ENCODE measurements at places on chromosomes 11 and 22.

DNA sequence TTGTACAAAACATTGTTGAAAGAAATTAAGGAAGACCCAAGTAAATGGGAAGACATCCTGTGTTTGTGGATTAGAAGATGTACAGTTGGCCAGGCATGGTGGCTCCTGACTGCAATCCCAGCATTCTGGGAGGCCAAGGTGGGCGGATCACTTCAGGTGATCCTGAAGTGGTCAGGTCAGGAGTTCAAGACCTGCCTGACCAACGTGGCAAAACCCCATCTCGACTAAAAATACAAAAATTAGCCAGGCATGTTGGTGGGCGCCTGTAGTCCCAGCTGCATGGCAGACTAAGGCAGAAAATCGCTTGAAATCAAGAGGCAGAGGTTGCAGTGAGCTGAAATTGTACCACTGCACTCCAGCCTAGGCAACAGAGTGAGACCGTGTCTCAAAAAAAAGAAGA lies 62.0 kb upstream of the SEPTIN5 start:
- no peak for DNase-seq

- DNase-seq: no peak
Observed at GRCh38 chr22:42180349-42180842, 49.8 kb upstream of the CYP2D6 start.

DNA sequence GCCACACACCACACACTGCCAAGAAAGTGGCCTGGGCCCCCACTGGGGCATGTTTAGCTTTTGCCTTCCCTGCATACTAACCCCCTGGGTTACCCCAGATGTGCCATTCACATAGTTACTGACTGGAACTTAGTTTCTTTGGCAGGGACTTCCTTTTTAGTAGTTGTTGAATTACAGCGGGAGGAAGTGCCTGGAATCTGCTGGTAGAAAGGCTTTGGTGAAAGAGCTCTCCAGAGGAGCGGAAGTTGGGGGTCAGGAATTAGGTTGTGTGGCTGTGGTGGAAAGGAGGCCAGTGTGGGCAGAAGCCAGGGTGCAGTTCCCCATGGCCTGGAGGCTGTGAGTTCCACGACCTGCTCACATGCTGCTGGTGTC lies 69.0 kb downstream of the MED15 start:
- DNase-seq: no peak

DNA sequence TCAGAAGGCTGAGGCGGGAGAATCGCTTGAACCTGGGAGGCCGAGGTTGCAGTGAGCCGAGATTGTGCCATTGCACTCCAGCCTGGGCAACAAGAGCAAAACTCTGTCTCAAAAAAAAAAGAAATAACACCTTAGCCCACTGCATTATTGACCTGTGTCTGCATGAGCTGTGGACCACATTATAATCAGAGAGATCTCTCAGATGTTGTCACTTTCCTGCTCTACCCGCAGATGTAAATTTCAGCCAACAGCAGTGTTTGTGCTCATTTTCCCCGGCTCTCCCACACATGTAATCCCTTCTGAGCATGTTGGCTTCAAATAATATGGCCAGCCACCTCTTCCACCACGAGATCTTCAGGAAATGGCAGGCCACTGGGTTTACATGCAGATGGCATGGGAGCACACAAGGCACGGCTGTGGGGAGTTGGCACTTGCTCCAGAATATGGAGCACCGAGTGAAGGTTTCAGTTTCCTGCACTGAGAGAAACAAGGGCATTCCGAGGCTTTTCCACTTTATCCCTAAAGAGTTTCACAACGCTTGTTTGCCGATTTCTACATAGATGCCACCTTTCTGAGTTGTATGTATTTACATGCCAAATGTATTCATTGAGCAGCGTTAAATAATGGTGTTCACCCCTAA lies 19.7 kb downstream of the CDPF1 start:
- no peak for DNase-seq

DNA sequence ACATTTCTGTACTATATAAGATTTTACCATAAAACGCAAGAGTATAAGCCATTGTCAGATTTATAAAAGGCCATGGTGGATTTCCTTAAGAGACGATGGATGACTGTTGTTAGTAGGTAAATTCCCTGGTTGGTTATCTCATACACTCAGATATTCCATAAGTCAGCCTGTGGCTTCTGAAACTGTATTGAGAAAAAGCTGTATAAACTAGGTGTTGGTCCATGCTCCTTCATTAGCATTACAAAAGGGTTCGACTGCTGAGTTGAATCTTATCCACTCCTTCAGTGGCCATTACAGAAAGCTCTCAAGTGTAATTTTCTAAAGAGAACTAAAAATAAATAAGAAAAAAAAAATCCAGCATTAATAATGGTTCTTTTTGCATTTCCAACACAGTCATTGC lies 5.3 kb downstream of the GRAP2 start:
- no peak for DNase-seq

DNA sequence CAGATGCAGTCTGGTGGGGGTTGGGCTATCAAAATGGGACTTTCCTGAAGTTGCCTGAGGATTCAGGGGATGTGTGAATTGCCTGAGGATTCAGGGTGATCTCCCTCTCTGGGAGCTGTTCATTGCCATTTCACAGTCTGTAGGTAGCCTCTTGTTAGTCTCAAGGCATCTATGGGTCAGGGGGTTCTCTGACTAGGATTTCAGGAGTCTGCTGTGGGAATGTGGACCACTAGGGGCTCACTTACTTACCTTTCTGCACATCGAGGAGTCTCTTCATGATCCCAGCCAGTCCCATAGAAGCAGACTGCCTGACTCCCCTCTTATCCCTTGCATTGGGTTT lies 54.0 kb downstream of the KCNQ1OT1 start:
- DNase-seq: no peak

- no peak for DNase-seq
Observed at GRCh38 chr11:23423104-23423503, 562.8 kb upstream of the CCDC179 start.

DNA sequence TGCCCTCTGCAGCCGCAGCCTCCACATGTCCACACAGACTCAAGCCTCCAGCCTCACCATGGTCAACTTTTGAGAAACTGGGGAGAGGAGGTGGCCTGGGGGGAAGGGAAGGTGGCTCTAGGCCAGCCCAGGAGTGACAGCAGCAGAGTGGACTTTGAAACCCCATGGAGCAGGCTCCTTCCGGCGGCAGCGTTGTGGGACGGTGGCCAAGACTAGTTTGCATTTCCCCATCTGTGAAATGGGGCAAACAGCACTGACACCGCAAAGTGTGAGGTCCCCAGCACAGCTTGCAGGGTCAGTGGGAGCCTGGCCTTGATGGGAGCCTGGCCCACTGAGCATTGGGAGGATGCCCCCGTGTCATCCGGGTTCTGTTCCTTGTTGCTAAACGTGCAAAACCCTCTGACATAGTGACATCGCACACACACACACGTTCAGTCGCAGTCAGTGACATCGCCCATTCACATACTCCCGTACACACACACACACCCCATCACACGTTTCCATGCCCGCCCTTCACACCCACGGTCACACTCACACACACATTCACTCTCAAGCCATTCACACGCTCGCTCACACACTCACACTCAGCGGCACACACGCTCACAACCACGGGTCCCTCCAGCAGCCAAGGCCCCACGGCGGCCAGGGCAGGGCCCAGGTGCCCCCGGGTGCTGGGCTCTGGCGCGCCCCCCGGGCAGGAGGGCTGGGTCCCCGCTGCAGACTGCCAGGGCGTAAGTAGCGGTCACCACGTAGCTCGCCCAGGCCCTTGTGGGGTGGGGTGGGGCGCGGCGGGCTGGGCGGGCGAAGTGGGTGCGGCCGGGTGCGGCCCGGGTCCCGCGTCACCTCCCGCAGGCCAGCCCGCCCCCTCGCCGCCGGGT lies 585 bp downstream of the CYB5R3 start:
- DNase-seq: no peak

DNA sequence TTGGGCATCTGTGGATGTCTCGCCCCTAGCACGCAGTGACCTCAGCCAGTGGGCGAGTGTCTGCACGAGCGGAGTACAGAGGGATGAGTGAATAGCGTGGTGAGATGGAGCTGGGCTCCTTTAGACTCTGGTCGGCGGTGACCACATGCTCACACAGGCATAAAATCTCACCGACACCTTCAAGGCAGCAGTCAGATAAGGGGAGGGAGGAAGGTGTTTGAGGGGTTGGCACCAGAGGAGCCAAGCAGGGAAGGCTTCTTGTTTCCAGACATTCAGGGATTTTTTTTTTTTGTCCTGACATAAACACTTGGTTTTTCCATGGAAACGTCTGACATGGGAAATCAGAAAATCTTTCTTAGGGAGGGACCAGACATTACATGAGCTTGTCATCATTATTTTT lies 35.8 kb downstream of the GRIK4 start:
- no peak for DNase-seq

GRCh38 chr22:49289822-49290679 lies 537.6 kb downstream of the BRD1 start:
- DNase-seq: no peak

DNA sequence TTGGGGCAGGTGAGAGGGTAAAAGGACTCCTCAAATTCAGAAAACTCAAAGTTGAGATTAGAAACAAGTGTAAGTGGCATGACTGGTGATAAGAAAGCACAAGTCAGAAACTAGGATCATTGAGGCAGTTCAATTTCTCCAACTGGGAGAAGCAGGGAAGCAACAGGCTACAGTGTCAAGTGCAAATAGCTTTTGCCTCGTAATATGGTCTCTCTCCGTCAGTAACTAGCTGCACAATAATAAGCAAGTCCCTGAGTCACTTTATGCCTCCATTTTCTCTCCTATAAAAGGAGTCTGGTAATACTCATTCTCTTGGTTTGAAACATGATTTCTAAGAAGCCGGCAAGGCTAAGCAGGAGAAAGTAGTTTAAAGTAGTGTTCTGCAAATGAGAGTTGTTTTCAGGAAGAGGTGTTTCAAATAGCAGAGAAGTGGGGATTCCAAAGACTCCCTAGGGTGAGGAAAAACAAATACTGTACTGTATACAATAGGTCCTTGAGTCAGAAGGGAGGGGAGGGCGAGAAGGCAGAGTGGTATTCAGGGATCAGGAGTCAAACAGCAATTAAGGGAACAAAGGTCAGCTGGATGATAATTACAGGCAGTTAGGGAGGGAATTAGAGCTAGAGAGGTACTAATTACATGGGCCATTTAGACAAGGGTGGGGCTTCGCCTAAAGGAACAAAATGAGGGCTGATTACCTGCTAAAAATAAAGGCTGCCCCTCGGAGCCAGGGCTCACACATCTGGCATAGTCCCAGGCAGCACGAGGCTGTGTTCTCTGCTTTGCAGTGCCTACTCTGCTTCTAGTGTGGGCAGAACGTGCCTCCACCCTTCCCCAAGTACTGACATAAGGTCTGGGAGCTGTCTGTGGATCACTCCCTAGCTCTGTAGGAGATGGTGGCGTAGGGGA lies 96.0 kb upstream of the BDNF start:
- no peak for DNase-seq

DNA sequence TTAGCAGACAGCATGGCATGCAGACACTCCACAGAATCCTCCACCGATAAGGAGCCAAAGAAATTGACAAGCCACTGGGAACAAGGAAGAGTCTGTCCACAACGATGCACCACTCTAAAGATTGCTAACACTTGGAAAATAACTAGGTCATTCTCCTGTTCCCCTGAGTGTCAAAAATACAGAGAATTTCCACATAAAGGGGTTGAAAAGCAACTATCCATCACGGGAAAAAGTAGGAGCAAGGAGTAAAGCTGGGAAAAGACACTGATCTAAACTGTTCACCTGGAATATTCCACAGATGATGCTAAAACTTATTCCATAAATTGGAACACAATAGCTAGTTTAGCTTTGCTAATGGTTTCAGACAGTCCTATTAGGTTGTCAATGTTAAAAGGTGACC lies 47.0 kb upstream of the SLC25A1 start:
- DNase-seq: no peak

GRCh38 chr11:5726351-5726750 lies 9.9 kb upstream of the OR56B1 start:
- DNase-seq: no peak

GRCh38 chr11:116126562-116126961 lies 622.3 kb upstream of the CADM1 start:
- DNase-seq: no peak

- DNase-seq: no peak
Observed at GRCh38 chr11:120391292-120391691, 55.1 kb downstream of the ARHGEF12 start.

DNA sequence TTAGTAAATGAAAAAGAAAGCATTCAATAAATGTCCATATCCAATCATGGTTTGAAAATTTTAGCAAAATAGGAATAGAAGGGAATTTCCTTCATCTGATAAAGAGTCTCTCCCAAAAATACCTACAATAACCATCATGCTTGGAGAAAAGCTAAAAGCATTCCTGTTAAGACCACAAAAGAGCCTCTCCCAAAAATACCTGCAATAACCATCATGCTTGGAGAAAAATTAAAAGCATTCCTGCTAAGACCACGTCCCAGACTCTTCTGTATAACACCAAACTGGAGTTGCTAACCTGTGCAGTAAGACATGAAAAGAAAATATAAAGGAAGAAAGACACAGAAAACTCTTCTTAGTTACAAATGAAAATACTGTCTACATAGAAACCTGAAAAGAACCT lies 69.4 kb downstream of the LINC01488 start:
- DNase-seq: no peak

GRCh38 chr11:69911310-69912160 lies 92.3 kb upstream of the FGF3 start:
- DNase-seq: no peak

DNA sequence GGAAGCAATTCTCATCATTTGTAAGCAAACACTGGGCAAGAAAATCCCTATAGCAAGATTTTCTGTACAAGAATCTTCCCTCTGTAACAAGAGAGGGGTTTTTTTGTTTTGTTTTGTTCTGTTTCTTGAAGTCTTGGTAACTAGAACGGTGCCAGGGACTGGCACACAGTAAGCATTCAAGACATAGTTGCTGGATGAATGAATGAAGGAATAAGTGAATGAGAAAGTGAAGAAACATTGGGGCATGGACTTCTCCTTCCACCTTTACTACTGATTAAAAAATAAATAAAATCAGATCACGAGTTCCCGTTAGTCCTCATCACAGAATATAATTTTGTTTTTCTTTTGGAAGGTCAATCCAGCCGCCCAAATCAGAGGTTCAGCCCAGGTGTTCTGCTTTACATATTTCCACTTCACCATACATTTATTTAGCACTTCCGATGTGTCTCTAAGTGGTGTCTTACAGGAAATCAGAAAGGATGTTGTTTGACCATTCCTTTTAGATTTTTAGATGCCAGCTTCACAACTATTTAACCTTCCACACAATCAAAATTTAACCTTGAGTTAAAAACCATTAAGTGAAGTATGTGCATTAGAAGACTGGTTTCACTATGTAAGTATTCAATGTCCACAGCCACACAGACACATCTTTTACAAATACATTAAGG lies 281.2 kb downstream of the CADM1 start:
- DNase-seq: no peak

Data from urinary bladder (tissue), 4 donors.